ENCODE measurements at places on chromosomes 4 and X. TPM values are rescaled to one million over a fixed set of nuclear protein-coding genes. Genes with fewer than 3 reads are reported as not detected.

Gene PLAC8
- polyA plus RNA-seq: 8.7 TPM

- no peak for DNase-seq
These were observed 21.9 kb downstream of the SLC9A7 start for GRCh38 chrX:46737041-46737440.

DNA sequence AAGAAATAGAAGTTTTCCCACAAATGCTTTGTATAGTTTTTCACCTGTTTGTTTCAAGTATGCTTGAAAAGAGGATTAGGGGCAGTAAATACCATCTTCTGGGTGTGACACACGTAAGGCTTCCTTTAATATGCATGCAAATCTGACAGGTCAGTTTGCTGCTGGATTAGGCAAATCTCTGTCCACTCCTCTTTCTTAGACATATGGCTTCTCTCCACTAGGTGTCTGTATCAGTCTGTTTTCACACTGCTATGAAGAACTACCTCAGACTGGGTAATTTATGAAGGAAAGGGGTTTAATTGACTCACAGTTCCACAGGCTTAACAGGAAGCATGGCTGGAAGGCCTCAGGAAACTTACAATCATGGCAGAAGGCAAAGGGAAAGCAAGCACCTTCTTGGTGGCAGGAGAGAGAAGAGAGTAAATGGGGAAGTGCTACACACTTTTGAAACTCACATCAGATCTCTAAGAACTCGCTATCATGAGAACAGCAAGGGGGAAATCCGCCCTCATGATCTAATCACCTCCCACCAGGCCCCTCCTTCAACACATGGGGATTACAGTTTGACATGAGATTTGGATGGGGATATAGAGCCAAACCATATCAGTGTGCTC is 66.9 kb downstream of the TAB3 start:
- DNase-seq: no peak

Gene NUDT6
- 16.1 TPM for polyA plus RNA-seq
